Fibroblast of the aortic adventitia (primary cell): ENCODE measurements at places on chromosomes 4 and X.
A peak's percentile ranks its signal among the peaks of the same experiment; 100 is the strongest.

DNA sequence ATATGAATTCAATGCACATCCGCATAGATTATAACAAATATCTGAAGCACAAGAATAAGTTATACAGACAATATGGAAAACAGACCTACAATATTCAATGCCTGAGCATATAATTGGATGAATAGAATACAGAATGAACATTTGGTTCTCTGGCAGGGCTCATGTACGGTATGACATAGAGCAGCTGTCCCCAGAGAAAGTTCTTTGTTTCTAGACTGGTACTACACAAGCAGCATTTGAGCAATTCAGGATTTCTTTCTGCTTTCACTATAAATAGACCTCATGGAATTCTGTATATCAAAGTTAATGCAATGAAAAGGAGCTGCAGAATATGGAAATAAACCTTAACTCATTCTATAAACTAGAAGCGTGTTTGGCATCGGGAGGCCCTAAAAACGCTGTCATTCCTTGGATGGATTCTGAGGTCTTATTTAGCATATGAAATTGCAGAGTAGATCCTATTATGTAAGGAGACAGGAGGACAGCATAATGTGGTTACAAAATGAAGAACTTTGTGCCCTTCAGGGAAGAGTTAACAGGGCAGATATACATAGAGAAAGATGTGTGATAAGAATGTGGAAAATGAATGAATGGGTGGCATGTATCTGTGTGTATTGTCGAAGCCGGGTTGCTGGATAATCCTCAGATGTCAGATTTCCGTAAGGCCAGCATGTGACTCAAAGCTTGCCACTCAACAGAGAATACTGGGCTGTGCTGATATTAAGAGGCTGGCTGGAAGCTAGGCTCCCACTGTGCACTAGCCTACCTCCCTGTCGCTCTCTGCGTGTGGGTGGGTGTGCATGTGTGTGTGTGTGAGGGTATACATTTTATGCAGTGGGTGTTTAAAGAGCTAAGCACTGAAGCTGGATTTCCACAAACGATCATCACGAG, 103.3 kb upstream of the SLC4A4 start:
- no peak for DNase-seq

GRCh38 chr4:155565776-155566175, 100.9 kb upstream of the GUCY1A1 start:
- DNase-seq, result no peak

- no peak for DNase-seq
Observed at GRCh38 chr4:182177166-182177565, 66.0 kb upstream of the TENM3 start.

DNA sequence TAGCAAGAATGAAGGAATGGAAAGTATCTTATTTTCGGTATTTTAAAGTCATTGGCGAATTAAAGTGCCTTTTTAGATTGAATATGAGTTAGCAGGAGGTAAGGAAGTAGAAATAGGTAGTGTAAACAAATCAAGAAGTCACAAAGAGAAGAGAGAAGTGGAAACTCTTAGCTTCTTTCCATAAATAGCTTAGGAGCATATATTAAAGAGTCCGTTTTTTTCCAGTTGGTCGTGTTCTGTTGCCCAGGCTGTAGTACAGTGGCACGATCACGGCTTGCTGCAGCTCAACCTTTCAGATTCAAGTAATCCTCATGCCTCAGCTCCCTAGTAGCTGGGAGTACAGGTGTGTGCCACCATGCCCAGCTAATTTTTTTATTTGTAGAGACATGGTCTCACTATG, 56.4 kb downstream of the UBE2K start:
- DNase-seq, result no peak

DNA sequence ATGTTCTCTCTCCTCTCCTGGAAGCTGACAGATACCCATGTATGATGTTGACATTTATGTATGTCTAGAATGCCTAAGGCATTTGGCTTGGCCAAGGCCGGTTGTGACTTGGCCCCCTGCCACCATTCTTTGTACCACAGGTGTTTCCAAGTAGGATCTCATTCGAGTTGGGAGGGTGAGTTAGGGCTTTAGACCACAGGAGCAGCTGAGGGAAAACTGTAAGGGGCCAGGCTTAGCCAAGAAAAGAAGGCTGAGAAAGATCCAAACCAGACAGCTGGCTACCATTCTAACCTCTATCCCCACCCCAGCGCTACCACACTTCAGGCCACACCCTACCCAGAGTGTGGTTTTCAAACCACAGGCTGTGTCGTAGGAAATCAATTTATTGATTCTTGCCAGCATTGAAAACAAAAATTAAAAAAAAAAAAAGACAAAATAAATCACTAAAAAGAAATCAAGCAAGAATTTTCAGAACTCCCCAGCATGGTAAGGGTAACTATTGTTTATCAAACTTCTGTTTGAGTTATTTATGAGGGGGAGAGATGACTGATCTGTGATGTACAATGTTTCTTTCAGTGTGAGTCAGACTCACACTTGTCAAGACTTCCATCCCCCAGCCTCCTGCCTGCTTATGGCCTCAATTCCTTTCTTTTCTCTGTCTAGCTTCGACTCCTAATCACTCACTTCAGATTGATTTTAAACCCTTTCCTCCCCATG, 9.9 kb downstream of the TMSB4X start:
- DNase-seq, result peak; percentile 81

DNA sequence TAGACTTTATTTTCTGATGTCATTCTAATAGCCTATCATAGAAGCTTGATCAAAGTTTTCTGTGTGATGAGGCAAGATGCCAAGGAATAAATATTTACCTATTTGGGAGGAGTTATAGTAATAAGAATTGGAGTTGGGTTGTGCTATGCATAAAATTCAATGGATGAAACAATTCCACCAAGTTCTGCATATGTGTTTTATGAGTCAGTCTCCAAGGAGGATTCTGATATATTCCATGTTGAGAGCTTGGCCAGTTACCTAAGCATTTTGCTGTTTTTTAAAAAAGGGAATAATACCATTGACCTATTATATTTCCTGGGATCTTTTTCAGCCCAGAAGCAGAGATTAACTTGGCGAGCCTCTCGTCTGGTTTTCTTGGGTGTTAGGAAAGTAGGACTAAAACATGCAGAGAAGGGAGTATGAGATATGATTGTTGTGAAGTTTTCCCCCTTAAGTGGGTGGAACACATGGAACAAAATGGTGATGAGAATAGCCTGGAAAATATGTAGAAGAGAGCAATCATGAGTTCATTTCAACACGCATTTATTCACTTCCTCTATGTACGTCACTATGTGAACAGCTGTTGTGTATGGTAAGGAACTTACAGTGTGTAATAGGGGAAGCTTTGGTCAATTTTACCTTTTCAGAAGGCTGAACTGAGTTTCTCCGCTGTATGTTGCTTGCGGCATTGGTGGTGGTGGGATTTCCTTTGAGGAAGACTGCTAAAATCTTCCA, 39.2 kb downstream of the POLA1 start:
- peak; percentile 11 for DNase-seq

- DNase-seq, result peak; percentile 29
Observed at GRCh38 chrX:14864631-14865030, 8.2 kb downstream of the FANCB start.

GRCh38 chr4:70801265-70801809, 38.4 kb downstream of the GRSF1 start:
- DNase-seq, result no peak

DNA sequence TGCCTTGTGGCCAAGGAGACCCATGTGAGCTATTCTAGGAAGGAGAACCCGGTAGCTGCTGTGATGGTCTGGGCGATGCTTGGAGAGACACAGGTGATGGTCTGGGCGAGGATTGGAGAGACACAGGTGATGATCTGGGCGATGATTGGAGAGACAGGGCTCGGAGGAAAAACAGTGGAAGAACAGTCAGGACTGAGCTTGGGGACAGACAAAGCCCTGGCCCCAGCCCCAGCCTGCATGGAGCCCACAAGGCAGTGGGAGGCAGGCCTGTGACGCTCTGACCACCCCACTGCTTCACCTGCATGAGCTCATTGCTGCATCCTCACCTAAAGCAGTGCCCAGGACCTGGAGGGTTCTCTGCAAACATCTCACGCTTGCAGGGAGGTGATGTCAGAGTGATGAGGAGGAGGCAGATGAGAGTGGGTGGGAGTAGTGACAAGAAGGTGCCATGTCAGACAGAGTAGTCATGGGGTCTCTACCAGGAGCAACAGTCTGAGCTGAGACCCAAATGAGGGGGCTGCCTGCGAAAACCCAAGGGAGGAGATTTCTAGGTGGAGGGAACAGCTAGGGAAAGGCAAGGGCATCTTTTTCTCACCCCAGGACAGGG, 35.9 kb upstream of the PSAPL1 start:
- DNase-seq, result no peak

DNA sequence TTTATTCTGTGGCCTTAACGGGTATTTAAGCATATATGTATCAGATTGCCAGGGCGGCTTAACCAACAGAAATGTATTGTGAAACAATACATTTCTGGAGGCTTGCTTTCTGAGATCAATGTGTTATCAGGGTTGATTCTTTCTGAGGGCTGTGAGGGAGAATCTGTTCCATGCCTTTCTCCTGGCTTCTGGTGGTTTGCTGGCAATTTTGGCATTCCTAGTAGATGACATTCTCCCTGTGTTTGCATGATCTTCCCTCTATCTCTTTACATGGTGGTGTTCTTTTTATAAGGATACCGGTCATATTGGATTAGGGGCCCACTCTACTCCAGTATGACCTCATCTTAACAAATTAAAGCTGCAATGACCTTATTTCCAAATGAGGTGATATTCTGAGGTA, 16.9 kb upstream of the CEP135 start:
- peak; percentile 41 for DNase-seq

- peak; percentile 16 for DNase-seq
Observed at GRCh38 chr4:184644553-184645307, 4.5 kb downstream of the CASP3 start.

- DNase-seq, result no peak
Observed at GRCh38 chrX:17185431-17185830, 189.6 kb upstream of the NHS start.

DNA sequence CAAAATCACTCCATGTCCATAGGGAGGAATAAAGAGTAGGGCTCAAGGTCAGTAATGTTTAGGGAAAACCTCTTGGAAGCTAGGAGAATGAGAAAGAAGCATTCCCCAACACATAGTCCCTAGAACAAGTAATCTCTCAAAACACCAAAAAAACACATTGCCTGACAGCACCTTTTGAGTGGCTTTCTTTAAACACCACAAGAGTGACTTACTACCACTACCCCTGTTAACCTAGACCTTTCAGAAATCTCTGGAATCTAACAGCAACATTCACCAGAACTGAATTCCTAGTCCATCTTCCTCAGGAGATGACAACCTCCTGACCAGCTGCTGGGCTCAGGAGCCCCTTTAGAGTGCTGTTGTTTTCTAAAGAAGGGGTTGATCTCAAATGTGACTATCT, 142.2 kb downstream of the SOWAHB start:
- no peak for DNase-seq

DNA sequence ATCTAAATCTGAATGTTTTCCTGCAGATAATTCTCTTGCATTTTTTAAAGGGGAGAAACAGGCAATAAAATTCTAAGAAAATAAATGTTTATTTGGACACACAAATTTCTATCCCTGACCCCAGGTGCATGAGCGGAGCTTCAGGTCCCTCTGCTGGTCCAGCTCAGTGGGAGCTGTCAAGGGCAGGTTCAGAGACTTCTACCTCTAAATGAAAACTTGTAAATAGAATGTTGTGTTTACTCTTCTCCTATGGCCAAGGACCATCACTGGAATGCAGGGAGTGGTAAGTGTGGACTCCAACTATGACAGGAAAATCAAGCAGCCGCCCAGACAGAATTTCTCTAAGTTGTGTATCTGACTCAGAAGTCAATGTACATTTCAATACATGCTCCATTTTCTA, 148.6 kb upstream of the TTC29 start:
- DNase-seq, result no peak

DNA sequence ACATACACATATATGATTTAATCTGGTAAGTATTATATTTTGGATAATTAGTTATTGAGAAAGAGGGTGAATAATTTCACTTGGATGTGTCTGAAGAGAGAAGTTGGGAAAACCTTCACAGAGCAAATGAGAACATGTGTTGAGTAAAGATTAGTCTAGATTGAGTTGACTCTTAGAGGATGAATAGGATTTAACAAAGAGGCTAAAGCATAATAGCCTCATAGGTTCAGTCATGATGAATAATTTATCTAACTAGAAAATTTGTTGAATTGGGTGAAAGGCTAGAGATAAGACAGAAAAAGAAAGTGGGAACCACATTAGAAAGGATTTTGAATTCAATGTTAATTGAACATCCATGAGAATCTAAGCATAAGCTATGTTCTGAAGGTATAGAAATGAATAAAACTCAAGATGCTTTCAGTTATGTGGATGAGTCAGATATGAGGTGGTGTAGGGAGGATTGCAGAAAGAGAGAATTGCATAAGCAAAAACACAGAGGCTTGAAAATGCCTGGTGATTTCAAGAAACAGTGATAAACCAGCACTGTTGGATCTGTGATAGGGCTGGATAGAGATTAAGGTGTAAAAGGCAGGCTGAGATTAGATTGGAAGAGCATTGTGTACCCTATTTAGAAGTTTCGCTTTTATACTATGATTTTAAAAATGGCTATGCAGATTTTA, 207.6 kb upstream of the NR3C2 start:
- DNase-seq, result peak; percentile 1

DNA sequence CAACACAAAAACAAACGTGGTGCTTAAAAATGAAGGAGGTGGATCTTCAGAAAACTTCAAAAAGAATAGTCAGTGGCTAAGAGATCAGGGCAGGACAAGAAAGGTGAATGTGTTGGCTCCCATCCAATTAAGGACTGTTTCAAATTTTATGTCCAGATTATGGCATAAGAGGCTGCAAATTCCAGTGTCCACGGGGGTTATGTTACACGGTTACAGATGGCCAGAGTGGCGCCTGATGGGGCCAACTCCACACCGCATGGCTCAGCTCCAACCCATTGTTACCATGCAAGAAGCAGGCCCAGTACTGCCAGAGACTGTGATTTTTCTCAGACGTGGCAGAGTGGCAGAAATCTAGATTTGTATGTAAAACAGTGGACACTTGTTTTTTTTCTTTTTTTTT, 168.4 kb upstream of the TENM3 start:
- peak; percentile 4 for DNase-seq

GRCh38 chr4:146063143-146063542, 112.4 kb upstream of the LSM6 start:
- DNase-seq, result no peak

- peak; percentile 5 for DNase-seq
Observed at GRCh38 chr4:108861334-108861733, 98.5 kb upstream of the ETNPPL start.

DNA sequence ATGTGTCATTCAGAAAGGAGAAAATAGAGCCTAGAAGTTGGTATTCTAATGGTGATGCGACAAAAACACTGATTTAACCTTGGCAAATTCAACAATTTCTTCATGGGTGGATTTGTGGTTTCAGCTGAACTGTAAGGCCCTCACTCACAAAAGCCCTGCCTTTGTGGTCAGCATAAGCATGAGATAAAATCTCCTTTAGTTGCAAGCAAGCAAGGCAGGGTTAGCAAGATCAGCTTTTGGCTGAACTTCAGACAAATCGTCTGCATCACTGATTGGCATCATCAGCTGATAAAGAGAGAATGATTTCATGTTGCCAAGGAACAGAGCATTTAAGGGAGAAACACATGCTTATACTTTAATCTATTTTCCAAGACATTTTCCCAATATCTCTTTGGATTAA, 2582.2 kb downstream of the PCDH7 start:
- DNase-seq, result peak; percentile 65

- no peak for DNase-seq
Observed at GRCh38 chr4:21451032-21451431, 497.5 kb downstream of the KCNIP4 start.
